ENCODE measurements at places on chromosomes 1 and 21.

- no peak for DNase-seq
Observed at GRCh38 chr1:172622541-172622940, 36.4 kb upstream of the FASLG start.

DNA sequence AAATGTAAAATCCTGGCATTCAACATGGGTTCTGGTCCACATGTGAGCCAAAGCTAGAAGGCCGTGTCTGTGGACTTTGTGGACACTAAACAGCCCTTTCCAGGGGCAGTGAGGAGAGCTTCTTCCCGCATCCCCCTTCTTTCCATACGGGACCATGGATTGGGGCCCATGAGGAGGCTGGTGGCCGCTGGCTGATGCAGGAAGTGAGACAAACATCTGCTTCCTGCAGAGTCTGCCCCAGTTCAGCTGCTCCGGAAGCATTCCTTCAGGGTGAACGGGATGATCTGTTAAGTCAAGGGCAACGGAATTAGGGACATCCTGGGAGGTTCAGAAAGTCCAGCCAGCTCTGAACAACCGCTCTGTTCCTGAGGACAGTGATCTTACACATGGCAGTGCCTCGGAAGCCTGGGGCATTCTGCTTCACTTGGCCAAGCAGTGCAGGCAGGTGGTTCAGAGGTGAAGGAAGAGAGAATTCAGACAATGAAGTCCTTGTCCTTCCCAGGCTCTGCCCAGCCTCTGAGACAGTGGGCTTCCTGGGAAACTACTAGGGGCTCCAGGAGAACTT lies 1.5 kb downstream of the CA6 start:
- no peak for DNase-seq

- DNase-seq: no peak
Observed at GRCh38 chr1:241507189-241507863, 12.2 kb downstream of the FH start.

- peak; percentile 71 for DNase-seq
Observed at GRCh38 chr1:198156745-198157240, at the start of gene NEK7. Gene NEK7 (plus strand): TSS chr1:198156998. CDS start chr1:198232581, 75,583 bp downstream.

GRCh38 chr1:56917356-56917755 lies 48.5 kb downstream of the C8B start:
- DNase-seq: no peak

DNA sequence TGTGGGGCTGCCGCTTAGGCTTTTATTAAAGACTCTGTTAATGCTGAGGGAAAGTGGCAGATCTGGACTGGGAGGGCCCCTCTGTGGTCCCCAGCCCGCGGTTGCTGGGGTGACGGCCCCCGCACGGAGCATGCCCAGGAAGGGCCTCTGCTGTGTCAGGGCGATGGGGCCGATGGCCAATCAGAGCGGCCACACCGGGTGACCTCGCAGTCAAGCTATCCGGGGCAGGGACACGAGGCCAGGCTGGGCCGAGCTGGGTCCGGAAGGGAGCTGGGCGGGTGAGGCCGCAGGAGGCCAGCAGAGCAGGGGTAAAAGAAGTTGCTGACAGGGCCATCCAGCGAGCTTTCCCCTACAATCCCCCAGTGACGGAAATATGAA lies 145.1 kb downstream of the CASZ1 start:
- DNase-seq: no peak

GRCh38 chr1:17569200-17570139 lies 30.0 kb downstream of the ARHGEF10L start:
- peak; percentile 47 for DNase-seq

GRCh38 chr1:3779265-3779911 lies 6.8 kb downstream of the SMIM1 start:
- DNase-seq: no peak

DNA sequence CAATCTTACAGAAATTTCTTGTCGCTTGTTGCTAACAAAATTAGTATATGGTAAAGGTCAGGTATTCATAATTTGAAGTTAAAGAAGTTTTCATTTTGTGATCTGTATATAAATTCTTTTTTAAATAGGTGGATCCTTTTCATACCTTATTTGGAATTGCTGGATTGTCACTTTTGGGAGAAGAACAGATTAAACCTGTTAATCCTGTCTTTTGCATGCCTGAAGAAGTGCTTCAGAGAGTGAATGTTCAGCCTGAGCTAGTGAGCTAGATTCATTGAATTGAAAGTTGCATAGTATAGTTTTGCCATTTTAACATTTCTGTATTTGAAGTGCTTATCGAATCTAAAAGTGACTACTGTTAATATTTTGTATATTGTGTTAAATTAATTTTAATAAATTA lies 2.3 kb upstream of the MSH4 start:
- DNase-seq: no peak

DNA sequence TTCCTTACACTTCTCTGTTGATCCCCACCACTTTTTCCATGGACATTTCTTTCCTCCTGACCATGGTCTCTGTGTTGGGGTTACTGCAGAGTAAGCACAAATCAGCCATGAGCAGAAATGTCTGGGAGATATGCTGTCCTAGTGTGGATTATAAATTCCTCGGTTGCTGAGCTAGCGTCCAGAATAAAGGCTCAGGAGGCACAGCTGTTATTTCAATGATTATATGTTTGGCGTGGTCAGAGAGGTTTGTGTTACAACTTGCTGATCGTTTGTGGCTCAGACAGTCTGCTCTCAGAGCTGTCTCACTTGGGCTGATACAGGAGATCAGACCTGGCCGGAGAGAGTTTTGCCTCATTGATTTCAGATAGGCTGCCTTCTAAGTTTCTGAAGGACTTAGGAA lies 37.5 kb upstream of the LAMC2 start:
- DNase-seq: no peak

GRCh38 chr1:164765557-164765956 lies 206.6 kb downstream of the PBX1 start:
- peak; percentile 67 for DNase-seq

- DNase-seq: no peak
Observed at GRCh38 chr1:44941424-44942324, 44.7 kb downstream of the EIF2B3 start.

DNA sequence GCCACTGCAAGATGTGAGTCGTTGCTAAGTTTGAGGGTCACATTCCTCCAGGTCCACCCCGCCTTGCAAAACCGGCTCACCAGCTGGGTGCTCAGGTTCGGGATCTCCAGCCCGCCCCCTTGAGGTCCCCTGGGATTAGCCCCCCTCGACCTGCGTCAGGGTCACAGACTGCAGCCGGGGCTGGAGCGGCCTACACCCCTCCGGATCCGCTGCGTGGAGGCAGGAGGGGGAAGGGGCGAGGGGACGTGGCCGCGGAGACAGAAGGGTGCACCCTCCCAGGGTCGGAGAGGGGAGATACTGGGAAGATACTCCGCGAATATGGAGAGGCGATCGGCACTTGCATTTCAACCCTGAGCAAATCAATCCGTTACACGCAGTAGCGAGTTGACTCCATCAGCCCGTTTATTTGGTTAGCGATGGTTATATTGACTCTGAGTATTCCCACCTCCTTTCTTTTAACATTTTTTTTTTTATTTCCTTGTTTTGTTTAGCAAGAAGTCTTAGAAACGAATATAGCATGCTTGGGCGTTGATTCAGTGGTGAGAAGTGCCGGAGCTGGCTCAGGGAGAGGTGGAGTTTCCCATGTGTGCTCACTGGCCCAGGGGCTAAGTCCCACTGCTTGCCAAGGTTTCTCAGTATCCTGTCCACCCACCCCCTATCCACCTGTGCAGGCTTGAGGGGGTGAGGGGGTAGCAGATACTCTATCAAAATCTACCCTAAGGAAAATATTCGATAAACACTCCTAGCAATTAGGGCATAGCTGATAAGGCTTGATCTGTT lies 997 bp downstream of the IFNAR2 start:
- DNase-seq: no peak

DNA sequence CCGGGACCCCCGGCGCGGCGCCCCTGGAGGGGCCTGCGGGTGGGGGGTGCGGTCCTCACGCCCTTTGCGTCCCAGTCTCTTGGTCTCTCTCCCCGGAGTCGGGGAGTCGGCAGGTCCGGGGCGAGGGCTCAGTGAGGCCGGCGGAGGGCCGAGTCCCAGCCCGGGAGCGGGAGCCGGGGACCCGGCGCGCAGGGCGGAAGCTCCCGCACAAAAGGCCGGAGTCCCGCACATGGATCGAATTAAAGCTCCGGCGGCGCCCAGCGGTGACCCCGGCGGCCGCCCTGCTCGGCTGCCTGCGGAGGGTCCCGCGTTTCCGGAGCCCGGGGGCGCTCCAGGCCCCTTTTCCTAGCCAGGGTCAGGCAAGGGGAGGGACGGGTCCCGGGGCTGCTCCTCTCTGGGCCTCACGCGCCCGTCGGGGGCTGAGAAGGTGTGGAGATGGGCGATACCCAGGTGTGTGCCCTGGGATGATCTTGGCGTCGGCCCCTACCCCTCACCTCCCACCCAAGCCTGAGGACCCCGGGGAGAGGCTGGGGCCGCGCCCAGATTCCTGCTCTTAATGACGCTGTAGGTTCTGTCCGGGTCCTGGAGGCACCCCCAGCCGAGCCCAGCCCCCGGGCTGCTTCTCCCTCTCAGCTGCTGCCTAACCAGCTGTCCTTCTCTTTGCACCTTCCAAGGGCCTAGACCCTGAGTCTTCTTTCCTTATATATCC lies 512 bp downstream of the FBLIM1 start:
- no peak for DNase-seq
